ENCODE measurements at places on chromosomes 5 and 9.

DNA sequence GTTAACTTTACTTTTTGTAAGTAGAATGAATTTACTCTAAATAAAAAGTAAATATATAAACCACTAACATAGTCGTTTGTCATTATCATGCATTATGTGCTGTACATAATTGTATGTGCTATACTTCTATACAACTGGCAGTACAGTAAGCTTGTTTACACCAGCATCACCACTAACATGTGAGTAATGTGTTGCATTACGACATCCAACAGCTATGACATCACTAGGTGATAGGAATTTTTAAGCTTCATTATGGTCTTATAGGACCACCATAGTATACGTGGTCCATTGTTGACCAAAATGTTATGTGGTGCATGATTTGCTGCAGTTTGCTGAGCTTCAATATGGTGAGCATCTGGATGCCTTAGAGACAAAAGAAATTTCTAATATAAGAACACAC is 819.1 kb upstream of the GRAMD2B start:
- DNase-seq, result no peak

DNA sequence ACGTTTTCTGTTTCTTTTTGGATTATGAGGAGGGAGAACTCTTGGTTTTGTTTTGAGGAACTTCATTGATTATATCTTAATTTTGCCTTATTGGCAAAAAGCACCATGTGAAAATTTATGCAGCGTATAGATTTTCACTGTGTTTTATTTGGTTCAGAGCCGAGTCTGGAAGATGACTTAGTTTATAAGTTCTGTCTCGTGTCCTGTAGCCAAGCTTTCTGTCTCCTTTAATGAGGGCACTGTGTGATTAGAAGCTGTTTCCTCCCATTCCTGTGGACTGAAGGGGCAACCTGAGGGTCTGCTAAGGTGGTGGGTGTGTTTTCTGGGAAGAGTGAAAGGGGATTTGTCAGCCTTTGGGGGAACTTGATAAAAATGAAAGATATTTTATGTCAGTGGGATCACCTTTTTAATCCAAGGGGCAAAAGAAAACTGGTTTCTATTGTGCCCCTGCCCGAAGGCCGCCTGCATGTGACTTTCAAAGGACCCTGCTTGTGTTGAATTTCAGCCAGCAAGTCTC is 262.1 kb downstream of the FANCC start:
- no peak for DNase-seq

DNA sequence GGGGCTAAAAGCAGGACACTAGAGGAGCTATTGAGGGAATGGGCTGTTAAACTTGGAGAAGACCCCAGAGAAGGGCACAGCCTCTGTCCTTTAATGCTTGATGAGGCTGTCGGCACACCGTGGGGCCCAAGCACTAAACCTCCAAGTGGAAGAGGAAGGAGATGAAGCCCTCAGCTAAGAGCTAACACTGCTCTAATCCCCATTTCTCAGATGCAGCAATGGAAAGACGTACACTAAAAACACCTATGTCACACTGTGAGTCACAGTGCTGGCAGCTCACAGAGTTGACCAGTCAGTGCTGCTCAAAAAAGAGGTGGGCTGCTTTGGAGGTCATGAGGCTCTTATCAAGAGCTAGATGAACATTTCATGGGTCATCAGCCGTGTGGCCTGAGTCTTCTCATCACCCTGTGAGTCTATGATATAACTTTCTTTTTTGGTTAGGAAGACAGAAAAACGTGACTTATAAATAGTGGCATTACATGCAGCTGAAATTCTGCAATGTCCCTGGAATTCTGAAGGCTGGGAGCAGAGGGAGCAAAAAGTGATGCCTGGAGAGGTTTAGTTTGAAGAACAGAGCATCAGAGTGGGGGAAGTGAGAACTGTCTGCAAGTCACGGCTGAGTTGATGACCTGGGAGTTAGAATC is 21.5 kb downstream of the TNFSF8 start:
- DNase-seq, result no peak

GRCh38 chr9:98075332-98075805 is 18.8 kb downstream of the NANS start:
- DNase-seq, result no peak

DNA sequence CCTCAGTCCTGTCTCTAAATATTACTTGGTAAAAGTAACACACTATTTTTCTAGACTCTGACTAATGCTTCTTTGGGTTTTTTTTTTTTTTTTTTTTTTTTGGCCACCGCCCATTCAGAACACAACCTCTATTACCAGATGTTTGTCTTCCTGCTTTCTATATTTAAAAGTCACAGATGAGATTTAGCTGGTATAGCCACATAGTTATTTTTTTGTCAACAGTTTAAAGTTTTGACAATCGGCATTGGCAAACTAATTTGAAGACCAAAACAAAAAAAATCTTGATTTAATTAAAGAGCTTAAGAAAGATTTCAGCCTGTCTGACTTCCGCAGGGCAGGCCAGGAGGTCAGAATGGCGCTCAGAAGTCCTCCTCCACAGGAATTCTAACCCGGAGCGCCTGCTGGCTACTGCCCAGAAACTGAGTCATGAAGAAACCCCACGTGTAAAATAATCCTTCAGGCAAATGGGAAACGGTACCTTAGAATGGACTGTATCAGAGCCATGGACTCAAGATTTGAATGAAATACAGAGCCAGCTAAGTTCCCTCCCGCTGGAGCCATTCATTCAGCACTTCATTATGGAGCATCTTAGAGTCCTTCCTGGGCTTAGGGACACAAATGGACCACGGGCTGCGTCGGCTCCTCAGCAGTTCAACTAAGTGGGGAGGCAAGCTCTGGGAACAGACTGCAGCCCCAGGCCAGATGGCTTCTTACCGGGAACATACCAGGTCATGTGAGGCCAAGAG is 55.6 kb downstream of the PTPDC1 start:
- DNase-seq, result no peak

- DNase-seq, result no peak
Measured at GRCh38 chr9:134734270-134734669, 92.7 kb downstream of the COL5A1 start.

GRCh38 chr9:133133681-133134387 is 12.8 kb upstream of the RALGDS start:
- DNase-seq, result no peak

DNA sequence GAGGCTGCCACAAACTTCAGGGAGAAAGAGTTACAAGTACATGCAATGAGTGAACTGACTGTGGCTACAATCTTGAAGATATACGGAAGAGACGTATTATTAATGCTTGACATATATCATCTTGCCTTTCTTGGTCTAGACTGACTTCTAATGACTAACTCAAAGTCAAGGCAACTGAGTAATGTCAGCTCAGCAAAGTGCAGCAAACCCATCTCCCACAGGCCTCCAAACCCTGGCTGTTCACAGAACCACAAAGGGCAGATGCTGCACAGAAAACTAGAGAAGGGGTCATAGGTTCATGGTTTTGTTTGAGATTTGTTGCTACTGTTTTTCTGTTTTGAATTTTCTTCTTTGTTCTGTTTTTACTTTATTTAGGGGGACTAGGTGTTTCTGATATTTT is 21.0 kb downstream of the IL7R start:
- no peak for DNase-seq

DNA sequence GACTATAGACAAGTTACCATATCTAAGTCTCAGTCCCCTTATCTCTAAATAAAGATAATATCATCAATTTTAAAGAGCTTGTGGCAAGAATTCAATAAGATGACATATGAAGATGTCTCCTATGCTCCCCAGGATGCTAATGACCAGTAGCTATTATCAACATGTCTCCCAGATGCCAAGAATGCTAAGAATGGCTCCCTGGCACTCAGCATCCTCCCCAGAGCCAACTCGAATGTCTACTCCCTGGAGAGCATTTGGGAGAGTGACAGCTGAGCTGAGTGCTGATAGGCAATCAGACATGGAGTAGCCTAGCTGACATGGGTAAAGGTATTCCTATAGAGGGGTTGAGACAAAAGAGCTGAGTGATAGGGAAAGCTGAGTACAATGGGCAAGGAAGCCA is 15.9 kb downstream of the P4HA2 start:
- DNase-seq, result no peak

GRCh38 chr5:40442346-40442745 is 237.4 kb upstream of the PTGER4 start:
- no peak for DNase-seq

- DNase-seq, result no peak
Measured at GRCh38 chr9:36029202-36029601, 7.5 kb upstream of the RECK start.

GRCh38 chr9:86340356-86341006 is 13.7 kb downstream of the TUT7 start:
- no peak for DNase-seq

DNA sequence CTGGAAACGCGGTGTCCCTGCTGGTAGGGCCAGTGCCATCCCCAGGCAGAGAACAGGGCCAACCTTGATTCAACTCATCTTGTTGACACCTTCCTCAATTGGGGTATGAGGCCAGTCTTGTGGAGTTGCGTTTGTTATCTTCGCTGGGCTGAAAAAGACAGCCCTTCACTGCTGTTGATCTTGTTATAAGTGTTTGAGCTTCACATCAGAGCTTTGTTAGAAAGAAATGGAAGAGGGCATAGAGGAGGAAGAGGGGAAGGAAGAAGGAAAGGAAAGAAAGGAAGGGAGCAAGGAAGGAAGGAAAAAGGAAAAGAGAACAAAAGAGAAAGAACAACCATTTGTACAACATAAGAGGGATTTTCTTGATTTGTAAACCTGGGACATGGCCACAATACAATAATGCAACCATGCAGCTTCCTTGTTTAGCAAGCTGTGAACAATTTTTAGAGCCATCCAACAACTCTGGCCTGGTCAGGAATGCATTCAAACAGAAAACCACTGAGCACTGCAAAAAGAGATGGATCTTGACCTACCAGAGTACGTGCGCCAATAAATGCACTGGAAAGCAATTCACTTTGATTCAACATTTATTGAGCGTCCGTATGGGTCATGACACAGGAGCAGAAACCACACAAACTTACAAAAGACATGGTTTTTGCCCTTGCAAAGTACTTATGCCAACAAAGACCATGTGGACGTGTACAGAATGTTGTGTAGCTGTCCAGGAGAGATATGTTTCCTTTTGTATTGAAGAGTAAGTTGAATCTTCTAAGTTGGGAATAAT is 152.9 kb downstream of the TLE1 start:
- no peak for DNase-seq

DNA sequence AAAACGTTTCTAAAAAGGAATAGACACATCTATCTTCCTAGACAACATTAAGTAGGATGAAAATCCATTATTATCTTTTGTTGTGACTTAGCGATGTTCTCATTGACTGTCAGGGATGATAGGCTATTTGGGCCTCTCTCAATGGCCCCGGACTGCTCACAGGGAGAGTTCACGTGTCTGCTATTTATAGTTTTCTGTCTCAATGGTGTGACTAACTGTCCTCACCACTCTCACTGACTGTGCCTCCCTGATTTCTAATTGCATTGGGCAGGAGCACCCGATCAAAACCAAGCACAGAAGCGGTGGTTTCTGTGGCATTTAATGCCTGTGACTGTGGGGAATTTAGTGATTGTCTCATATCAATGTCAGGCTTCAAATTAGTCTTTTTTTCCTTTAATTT is 286.7 kb upstream of the KLF9 start:
- DNase-seq, result no peak

- DNase-seq, result no peak
Measured at GRCh38 chr9:12785260-12785770, 10.5 kb downstream of the LURAP1L start.

DNA sequence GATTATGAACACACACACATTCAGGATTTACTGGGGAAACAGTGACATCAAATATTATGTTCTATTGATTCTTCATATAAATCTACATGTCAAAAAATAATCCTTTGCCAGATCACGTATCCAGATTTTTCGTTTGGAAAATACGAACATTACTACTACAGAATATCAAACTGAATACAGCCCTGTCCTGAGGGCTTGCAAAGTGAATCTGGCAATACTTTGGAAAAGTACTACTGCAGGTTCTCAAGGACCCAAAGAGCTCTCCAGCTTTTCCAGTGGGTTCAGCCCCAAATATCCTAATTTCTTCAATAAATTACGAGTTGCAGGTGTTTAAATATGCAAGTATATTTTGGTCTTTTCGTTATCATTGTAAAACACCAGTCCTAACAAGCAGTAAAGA is 411 bp upstream of the NDUFS4 start:
- DNase-seq, result no peak

DNA sequence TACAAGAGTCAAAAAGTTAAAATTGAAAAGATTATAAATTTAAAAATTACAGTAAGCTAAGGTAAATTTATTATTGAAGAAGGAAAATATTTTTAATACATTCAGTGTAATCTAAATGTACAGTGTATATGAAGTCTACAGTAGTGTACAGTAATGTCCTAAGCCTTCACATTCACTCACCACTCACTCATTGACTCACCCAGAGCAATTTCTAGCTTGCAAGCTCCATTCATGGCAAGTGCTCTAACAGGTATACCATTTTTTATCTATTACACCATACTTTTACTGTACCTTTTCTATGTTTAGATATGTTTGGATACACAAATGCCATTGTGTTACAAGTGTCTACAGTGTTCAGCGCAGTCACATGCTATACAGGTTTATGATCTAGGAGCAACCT is 389.7 kb downstream of the RASEF start:
- no peak for DNase-seq

DNA sequence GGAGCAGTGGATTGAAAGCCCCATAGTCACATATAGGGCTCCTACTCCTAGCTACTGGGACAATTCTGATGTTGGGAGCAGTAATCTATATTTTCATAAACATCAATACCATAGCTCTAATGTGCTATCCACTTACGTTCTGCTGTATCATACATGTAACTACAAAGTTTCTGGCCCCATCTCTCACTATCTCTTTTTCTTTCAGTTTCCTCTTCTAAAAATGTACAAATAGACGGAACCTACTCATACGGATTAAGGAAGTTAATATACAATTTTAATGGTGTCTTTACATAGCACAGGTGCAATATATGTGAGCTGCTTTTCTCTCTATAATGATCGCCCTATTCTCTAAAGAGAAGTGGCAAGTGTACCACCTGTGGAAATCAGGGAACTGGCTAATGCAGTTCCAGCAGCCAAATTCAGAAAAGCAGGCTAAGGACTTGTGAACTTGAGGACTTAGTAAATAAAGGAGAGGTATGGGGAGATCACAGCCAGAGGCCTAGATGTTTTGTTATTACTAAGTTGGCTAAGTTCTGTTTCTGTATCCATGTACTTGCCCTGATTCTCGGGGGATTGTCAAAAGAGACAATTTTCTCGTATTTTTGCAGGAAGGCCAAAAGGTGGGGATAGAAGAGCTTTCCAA is 1021.9 kb downstream of the CDH12 start:
- DNase-seq, result no peak

- DNase-seq, result no peak
Measured at GRCh38 chr5:80194468-80194867, 61.4 kb downstream of the SERINC5 start.

DNA sequence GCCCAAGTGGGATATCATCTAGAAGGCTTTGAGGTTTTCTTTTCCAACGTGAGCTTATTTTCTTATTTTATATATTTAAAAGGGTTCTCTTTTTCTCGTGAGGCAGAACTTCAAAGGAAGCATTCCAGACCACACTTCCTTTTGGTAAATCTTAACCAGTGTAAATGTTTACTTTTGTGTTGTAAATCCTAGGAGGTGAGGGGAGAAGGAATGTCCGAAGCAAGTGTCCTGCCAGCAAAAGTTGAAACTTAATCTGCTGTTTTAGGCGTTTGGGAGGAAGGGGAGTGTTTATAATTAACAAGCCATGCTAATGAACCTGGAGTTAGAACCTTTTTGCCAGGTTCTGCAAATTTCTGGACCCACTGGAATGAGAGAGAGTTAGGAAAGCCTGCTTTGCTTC is 37.9 kb downstream of the WWC1 start:
- no peak for DNase-seq

Data from iPS DF 19.7 (cell line).